ENCODE measurements at places on chromosomes 7 and 10.
A peak's percentile ranks its signal among the peaks of the same experiment; 100 is the strongest.

DNA sequence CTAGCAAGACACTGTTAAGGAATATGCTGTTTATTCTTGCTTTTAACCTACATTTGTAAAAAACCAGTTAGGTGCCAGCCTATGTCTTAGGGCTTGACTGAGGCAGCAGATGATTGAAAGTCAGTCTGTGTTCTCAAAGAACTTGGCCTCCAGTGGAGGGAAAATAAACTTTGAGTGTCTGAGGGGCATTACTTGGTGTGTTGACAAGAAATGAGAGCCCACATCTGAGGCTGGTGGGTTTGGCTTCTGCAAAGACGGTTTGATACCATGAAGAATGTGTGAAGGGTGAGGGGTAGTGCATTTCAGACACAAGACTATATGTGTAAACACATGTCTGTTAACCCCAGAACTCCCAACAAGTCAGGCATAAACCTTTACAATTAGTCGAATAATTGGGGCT lies 28.5 kb downstream of the CCSER2 start:
- DNase-seq: peak; percentile 38

DNA sequence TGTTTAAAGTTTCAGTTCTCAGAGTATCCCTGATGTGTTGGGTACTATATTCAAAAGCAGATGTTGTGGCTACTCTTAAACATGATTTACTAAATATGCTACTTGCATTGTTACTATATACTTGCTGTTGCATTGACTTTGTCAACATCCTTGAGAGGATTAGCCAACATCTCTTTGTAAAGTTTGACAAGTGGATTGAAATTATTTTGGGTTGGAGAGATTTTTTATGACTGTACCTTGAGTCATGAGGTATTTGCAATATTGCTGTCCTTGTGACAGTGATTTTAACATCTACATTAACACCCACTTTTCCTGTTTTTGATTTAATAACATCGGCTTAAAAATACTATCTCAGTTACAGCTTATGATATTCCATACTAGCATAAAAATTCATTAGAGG lies 31.9 kb downstream of the MRC1 start:
- DNase-seq: no peak

DNA sequence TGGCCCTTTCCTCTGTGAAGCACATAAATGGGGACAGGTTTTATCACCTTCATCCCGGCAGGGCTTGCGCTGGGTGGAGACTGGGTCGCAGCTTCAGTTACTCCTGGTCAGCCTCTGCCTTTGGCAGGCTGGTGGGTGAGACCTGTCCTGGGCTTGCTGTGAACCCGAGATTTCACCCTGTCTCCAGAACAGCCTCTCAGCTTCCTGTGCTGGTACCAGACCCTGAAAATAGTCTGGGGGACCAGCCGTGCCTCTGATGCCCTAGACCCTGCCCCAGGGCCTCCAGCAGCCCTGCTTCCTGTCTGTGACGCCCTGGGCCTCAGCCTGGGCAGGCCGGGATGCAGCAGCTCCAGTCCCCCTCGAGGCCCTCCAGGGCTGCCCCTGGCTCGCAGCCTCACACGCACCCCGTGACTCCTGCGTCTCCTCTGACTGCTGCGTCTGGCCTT lies 13.2 kb upstream of the PWWP2B start:
- no peak for DNase-seq

GRCh38 chr7:17672783-17673182 lies 267.5 kb downstream of the SNX13 start:
- no peak for DNase-seq

DNA sequence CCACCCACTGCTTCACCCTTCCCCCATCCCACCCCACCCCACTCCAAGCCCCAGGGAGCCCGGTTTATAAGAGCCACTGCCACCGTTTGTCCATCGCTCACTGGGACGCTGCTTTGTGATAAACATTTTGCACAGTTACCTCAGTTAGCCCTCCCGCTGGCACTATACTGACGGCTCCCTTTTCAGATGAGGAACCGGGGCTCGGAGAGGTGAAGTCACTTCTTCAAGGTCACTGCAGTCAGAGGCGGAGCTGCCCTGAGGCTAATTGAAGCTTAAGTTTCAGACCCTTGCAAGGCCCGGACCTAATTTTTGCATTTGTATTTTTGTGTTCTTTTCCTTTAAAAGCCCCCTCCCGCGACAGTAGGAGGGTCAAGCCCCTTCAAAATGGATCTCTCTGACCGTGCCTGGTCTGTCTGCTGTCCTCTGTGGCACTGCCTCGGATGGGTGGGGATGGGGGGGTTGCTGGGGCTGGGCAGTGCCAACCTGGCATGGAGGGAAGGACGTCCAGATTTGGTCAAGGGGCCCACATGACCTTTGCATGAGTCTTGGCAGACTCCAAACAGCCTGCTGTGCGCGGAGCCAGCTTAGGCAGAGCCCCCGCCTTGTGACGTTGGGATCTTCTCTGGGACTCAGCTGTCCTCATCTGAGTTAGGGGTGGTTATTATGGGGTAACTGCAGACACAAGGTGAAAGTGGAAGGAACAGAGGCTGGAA lies 17.7 kb upstream of the NODAL start:
- DNase-seq: no peak
